Stimulated activated CD8-positive, alpha-beta memory T cell treated with anti-CD3 and anti-CD28 coated beads, Interleukin-7, amount 100 ng/mL, for 48 hours (primary cell): ENCODE measurements at places on chromosomes 5 and 9.

DNA sequence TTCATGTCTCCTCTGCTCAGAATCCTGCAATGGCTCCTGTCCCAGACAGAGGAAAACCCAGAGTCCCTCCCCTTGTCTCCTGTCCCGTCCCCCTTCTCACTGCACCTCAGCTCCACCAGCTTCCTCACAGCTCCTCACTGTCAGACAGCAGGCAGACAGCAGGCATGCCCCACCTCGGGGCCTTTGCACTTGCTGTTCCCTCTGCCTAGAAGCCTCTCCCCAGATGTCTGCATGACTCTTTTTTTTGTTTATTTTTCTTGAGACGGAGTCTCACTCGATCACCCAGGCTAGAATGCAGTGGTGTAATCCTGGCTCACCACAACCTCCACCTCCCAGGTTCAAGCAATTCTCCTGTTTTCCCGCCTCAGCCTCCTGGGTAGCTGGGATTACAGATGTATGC is 8.8 kb upstream of the SLC6A7 start:
- no peak for DNase-seq

DNA sequence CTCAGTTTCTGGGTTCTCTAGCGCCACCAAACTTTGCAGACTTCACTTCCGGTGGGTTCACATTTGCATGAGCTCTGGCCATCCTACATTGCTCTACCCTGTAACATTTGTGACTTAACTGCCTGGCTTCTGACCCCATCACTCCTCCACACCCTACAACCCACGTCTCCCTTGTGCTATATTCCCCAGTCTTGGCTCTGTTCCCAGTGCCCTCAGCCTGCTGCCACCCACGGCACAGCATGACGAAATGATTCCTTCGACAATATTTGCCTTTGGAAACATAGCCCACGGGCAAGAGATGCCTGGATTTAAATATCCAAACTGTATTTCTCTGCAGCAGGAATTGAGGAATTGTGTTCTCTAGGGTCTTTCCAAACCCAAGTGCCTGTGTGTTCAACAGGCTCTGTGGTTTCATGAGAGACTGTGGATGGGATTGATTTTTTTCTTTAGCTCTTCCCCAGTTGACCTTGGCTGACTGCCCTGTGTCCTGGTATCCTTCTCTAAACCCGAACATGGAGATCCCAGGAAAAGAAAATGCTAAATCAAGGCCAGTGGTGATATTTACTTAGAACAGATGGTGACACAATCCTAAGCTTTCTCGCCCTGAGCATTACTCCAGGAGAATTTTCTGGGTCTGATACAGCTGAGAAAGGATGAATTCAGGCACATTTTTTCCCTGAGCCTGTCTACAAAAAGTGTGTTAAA is 44.4 kb upstream of the GRIA1 start:
- DNase-seq, result no peak

GRCh38 chr5:133957080-133957479 is 11.3 kb downstream of the C5orf15 start:
- DNase-seq, result no peak

DNA sequence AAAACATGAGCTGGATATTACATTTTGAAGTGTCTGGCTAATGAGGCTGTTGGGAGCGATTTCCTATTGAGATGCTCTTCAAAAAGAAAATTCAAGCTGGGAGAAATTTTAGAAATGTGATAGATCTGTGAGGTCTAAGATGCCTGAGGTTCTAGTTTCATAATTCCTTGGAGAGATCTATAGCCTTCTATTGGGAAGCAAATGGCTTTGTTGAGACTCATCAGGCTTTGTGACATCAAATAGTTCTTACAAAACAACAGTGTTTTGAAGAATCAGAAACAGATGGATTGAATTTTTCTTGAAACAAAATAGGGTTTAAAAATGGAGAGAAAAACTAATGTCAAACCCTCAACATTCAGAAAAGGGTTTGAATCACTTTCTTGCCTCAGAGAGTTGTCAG is 292.9 kb downstream of the NNT start:
- DNase-seq, result no peak

DNA sequence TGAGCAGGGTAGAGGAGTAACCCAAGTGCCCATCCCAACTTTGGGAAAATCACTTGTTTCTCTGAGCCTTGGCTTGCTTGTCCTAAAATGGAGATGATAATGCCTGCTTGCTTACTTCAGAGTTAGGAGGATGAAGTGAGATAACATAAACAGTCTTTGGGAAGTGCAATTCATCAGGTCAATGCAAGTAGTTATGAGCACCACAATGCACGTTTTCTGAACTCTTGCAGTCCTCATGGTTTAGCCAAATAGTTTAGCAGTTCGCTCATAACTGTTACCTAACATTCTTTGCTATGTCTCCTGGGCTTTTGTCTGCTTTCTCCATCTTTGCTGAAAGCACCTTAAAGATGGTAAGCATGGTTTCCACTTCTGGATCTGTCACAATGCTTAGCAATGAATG is 270.0 kb downstream of the ADAMTSL1 start:
- no peak for DNase-seq

- DNase-seq, result no peak
These were observed 206.7 kb downstream of the ARRDC3 start for GRCh38 chr5:91176288-91177016.

DNA sequence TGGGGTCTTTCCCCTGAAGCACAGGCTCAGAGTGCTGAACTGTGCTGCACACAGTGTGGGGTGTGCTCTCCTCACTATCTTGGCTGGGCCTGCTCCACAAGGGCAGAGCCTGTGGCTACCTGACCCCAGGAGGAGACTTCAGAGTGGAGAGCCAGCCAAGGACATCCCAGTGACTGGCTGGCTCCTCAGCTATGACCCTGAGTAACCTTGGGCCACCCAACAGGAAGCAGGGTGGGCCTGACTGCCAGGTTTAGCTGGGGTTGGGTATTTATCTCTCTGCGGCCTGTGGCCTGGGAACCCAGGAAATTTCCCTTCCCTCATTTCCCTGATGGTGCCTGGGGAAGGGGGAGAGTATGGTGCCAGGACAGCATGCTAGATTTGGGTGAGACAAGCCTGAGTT is 2.1 kb upstream of the EEIG1 start:
- DNase-seq, result no peak
